ENCODE measurements at places on chromosomes 7 and 10. TPM values are rescaled to one million over a fixed set of nuclear protein-coding genes. Genes with fewer than 3 reads are reported as not detected.

DNA sequence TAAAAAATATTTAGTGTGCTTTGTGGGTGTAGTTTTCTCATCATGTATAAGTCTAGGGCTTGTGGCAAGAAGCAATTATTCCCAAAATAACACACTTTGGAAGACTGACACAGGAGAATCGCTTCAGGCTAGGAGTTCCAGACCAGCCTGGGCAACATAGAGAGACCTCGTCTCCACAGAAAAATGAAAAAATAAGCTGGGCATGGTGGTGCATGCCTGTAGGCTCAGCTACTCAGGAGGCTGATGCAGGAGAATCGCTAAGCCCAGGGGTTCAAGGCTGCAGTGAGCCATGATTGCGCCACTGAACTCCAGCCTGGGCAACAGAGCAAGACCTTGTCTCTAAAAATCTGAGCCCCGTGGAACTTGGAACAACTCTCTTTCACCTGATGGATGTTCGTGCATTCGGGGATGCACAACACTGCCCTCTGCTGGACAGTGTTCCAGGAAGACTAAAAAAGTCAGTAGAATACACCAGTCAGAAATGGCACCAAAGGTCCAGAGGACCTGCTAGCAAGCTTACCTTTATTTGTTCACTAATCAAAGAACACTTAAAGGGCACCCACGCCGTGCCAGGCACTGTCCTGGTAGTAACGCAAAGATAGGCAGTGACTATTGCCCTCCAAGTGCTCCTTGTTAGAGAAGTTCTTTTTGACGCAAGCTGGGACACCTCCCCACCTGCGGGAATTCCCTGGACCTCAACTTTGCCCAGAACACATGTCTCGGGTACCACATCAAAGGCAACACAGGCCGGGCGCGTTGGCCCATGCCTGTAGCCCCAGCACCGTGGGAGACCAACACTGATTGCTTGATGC is 81.9 kb upstream of the CALN1 start:
- peak; percentile 6 for DNase-seq

GRCh38 chr10:14066106-14066505 is 264.6 kb downstream of the FRMD4A start:
- no peak for DNase-seq

DNA sequence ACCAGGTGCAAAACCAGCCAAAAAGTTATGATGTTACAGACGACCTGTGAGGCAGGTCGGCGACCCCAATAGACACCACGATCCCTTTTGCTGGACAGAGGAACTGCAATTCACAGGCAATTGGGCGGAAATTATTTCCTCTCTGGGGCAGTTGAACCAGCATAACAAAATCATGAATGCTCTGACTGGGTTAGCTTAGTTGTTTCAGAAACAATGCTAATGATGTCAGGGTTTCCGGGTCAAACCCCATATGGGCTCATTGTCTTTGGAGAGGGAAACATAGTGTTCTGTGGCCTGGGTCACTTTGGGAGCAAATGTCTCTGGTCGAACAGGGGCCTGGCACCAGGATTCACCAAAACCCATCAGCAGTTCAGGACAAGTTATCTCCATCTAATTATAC is 669.1 kb upstream of the NRP1 start:
- DNase-seq: no peak

- no peak for DNase-seq
Observed at GRCh38 chr10:101545898-101546297, 42.2 kb downstream of the POLL start.

GRCh38 chr10:133292919-133293809 is 15.5 kb downstream of the TUBGCP2 start:
- peak; percentile 56 for DNase-seq

Gene SFRP5
- total RNA-seq: not detected

Gene TCAF2
- 0.72 TPM for total RNA-seq

DNA sequence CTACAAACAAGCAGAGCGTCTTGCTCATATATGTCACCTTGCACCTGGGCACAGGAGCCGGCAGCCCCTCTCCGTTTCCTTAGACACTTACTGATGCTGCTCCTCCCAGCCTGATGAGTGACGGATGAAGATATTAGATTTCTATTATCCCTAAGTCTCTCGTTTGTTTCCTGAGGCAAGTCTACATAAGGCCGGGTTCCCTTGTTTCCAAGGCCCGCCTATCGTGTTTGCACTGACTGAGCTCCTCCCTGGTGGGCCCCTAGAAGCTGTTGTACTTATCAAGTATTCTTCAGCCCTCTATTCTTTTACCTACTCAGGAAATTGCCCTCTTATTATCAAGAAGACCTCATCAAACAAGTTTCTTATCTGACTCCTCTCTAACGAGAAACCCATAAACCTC is 18.5 kb downstream of the SH3PXD2A start:
- DNase-seq: no peak

DNA sequence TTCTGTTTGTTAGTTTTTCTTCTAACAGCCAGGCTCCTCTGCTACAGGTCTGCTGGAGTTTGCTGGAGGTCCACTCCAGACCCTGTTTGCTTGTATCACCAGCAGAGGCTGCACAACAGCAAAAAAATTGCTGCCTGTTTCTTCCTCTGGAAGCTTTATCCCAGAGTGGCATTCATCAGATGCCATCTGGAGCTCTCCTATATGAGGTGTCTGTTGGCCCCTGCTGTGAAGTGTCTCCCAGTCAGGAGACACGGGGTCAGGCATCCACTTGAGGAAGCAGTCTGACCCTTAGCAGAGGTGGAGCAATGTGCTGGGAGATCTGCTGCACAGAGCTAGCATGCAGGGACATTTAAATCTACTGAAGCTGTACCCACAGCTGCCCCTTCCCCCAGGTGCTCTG is 26.7 kb upstream of the CROT start:
- DNase-seq: peak; percentile 63

Gene VENTX
- not detected for total RNA-seq

GRCh38 chr10:127154831-127155620 is 41.4 kb downstream of the INSYN2A start:
- no peak for DNase-seq

GRCh38 chr7:28661826-28662595 is 249.7 kb downstream of the CREB5 start:
- no peak for DNase-seq

DNA sequence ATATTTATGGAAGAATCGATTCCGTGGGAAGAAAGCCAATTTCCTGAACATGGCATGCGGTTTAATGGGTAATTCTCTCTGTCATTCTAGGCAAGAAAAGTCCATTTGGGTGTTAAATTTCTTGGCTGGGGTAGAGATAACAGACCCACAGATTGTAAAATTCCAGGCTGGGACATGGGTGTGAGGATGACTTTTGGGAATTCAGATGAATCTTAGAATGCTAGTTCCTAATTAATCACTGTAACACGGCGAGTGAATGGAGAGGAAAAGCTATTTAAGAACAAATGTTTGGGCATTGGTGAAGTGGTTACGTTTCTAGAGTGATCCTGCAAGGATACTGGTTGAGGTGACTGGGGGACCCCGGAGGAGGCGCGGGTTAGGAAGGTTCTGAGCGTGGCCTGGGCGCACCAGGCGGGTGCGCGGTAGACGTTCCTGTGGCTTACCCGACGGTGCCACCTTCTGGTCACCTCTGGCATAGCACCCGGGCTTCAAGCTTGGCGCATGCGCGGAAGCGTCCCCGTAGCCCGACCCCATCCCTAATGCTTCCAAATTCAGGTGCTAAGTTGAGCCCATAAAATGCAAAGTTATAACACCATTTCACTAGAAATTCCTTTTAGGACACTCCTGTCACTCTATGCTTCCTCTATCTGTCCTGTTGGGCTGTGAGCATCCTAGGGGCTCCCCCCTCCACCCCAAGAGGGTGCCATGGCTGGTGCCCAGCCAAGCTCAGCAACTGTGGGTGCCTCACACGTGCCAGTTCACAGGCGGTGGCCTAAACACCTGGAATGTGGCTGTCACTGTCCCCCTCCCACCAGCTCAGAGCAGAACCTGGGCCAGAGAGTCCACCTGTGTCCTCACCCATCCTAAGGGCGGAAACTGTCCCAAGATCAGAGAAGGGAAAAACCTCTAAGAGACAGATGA is 104.4 kb downstream of the PTPRE start:
- peak; percentile 61 for DNase-seq

Gene LRRC18
- not detected for total RNA-seq

- DNase-seq: no peak
Observed at GRCh38 chr7:134899729-134900128, 86.6 kb upstream of the AGBL3 start.

DNA sequence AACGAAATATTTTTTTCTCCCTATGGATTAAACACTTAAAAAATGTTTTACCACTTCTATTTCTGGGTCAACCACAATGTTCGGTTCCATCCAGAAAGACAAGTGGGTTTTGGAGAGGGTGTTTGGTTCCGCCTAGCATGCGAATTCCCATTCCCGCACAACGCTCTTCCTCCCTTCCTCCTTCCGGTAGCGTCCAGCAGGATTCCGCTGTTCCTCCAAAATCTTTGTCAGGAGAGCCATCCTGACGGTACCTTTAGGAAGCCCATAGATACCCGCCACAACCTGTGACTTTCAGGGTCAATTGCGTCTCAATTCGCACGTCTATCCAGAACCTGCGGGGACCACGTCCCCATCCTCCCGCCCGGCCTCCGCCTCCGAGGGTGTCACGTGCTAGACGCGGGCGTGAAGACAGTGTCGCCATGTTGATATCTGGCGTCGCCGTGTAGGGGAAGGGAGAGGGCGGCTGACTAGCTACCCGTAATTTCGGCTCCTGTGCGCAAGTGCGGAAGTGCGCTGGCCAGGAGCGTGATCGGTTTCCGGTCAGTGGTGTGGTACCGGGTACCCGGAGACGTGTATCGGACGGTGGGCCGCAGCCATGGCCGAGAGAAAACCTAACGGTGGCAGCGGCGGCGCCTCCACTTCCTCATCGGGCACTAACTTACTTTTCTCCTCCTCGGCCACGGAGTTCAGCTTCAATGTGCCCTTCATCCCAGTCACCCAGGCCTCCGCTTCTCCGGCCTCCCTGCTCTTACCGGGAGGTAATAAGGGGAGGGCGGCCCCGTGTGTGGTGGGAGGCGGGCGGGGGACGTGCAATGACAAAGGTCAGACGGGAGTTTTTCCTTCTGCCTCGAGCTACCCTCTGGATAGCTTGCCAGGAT is at the start of gene SEC23IP:
TSS of gene SEC23IP (plus strand) at position 543 of the 878 bp plus-strand sequence. CDS start at position 596, 53 bp downstream.
- peak; percentile 96 for DNase-seq

Gene HEPACAM2
- not detected for total RNA-seq

DNA sequence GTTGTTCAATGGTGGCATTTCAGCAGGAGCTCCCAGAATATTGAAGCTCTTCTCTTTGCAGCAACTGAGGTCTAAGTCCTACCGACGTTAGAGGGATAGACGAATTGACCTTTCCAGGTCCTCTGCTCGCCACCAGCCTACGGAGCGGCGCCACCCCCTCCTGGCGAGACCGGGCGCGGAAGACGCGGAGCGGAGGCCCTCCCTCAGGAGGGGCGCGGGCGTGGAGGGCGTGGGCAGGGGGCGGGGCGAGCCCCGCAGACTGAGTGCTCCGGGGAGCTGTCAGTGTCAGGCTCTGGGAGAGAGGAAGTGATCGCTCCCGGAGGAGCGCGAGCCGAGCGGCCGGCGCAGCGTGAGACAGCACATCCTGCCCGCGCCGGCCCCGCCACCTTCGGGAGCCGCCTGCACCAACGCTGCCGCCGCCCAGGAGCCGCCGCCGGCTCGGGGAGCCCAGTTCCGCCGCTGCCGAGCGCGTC is at the start of gene DYNC1I1:
TSS of gene DYNC1I1 (plus strand) at position 257 of the 473 bp plus-strand sequence. CDS start 32,176 bp downstream, outside the sequence.
- DNase-seq: peak; percentile 70

DNA sequence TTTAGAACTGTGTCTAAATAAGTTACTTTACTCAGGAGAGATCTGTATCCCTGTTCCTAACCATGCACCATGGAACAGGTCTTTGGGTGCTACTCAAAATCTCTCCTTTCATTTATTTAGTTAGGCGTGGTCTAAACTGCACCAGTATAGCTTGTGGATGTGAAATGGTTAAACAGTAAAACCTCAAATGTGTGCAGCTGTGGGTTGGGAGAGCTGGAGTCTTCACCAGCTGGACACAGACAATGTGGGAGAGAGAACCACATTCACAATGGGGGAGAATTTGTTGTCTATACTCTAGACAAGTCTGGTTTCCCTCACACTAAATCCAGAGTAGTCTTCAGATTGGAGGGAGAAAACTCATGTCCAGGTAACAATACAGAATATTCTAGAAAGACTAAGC is 31.2 kb upstream of the IKZF1 start:
- DNase-seq: no peak

Gene ASB10
- total RNA-seq: not detected

DNA sequence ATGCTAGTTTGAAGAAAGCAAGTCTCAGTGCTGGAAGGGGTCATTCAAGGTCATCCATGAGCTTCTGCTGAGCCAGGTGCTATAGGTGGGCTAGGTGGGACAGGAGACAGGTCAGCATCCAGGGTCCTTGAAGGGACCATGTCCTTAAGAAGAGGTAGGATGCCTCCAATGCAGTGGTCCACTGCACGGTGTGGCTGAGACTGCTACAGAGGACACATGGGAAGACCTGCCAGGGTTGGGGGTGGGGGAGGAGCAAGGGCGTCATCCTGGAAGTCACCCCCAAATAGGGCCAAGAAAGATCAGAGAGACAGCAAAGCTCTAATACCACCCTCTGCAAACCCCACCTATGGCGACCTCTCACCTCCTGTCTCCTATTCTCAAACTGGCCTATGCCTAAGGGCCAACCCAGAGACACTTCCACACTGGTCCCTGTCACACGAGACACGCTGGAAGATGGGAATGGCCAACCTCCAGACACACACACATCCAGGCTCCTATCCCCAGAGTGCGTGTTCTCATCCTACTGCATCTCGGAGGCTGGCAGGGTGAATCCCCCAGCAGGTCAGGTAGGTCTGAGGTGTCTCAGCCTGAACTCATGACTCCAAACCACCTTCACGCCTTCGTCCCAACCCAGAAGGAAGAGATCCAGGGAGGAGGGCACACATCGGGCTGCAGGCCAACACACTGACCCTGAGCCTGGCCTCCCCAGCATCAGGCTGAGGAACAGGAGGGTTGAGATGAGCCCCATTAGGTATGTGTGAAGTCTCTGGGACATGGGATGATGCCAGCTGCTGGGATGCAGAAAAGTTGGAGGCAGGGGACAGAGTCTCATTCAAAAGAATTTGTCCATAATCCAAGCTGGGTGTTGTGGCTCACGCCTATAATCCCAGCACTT is 5.6 kb upstream of the PPP1R35 start:
- no peak for DNase-seq

- DNase-seq: no peak
Observed at GRCh38 chr7:7944619-7945282, 23.8 kb upstream of the GLCCI1 start.

DNA sequence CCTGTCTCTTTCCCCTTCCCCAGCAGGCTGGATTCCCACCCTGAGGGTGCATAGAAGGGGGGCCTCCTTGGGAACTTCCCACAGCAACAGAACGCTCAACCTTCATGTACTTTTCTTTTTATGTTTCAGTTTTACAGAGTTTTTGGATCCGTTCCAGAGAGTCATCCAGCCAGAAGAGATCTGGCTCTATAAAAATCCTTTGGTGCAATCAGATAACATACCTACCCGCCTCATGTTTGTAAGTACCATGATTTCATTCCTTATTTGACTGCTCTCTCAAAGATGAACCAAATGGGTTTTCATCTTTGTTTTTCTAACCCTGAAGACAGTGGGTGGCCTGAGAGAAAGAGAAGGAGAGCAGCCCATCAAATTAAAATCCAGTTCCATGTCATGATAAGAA is 46.7 kb downstream of the PLPP4 start:
- no peak for DNase-seq
